ENCODE measurements at places on chromosomes 6 and 20. TPM values are rescaled to one million over a fixed set of nuclear protein-coding genes. Genes with fewer than 3 reads are reported as not detected.

EBF4 gene
- 8.5 TPM for total RNA-seq

DNA sequence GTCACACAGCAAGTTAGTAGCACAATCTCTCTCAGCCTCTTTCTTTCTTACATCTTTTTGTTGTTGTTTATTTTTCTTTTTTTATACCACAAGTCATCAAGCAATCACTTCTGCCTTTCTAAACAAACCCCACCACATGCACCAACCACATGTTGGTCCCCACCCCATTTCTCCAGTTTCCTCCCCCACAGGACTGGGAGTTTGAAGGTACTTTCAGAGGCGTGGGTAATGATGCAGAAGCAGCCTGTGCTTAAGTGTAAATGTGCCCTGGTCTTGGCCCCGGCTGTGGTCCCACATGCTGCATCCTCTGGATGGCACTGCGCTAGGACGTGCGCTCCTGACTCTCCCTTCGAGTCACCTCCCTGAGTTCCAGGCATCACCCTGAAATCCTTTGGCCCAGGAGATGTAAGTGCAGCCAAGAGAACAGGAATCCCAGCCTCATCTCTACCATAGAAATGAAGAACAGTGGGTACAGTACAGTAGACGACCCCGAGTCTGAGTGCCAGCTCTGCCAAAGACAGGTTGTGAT, 5.7 kb downstream of the HCK start:
- H3K27ac ChIP-seq, result no peak overlapping the region
- H3K36me3 ChIP-seq, result no peaks in the 10 kb centered on the region
- H3K4me3 ChIP-seq, result no peak overlapping the region
- H3K4me1 ChIP-seq, result no peaks in the 10 kb centered on the region
- no peak for DNase-seq

VSTM2L gene
- total RNA-seq, result 97.4 TPM

SLC17A1 gene
- not detected for total RNA-seq

Measured in right atrium auricular region (tissue), 2 donors.